ENCODE measurements at places on chromosomes 4 and X. TPM values are rescaled to one million over a fixed set of nuclear protein-coding genes. Genes with fewer than 3 reads are reported as not detected.

SLC7A11 gene
- 0.75 TPM for total RNA-seq

MAGEA2 gene
- not detected for total RNA-seq

REELD1 gene
- total RNA-seq: not detected

CLIC2 gene
- 34.3 TPM for total RNA-seq

SPP1 gene
- 0.75 TPM for total RNA-seq

RAB41 gene
- not detected for total RNA-seq
